Lower leg skin (tissue), 4 donors: ENCODE measurements at places on chromosomes 2 and 18.
A peak's percentile ranks its signal among the peaks of the same experiment; 100 is the strongest.

GRCh38 chr2:233063269-233063975 is 3.3 kb downstream of the INPP5D start:
- DNase-seq, result no peak

- no peak for DNase-seq
Observed at GRCh38 chr2:232838406-232838874, 31.6 kb upstream of the SNORC start.

- no peak for DNase-seq
Observed at GRCh38 chr2:216308576-216308975, 63.7 kb downstream of the MARCHF4 start.

- no peak for DNase-seq
Observed at GRCh38 chr18:10020171-10020570, 106.4 kb downstream of the VAPA start.

DNA sequence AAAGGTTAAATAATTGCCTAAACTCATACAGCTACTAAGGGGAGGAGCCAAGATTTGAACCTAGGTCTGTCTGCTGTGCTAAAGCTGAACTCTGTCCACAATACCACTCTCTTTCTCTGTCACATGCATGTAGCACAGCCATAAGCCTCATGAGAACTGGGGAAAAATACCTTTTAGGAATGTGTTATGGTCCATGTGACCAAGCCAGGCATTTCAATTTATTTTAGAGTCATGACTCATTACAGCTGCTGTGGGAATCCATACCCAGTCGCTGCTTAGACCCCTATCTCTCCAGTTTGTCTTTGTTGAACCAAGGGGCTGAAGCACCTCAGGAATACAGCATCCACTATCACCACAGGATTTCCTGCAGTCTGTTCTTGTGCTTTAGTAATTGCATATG is 200.0 kb upstream of the SIX3 start:
- DNase-seq, result no peak

- DNase-seq, result no peak
Observed at GRCh38 chr2:42371611-42372473, 10.8 kb upstream of the COX7A2L start.

- no peak for DNase-seq
Observed at GRCh38 chr2:80073134-80073561, 231.4 kb downstream of the LRRTM1 start.

DNA sequence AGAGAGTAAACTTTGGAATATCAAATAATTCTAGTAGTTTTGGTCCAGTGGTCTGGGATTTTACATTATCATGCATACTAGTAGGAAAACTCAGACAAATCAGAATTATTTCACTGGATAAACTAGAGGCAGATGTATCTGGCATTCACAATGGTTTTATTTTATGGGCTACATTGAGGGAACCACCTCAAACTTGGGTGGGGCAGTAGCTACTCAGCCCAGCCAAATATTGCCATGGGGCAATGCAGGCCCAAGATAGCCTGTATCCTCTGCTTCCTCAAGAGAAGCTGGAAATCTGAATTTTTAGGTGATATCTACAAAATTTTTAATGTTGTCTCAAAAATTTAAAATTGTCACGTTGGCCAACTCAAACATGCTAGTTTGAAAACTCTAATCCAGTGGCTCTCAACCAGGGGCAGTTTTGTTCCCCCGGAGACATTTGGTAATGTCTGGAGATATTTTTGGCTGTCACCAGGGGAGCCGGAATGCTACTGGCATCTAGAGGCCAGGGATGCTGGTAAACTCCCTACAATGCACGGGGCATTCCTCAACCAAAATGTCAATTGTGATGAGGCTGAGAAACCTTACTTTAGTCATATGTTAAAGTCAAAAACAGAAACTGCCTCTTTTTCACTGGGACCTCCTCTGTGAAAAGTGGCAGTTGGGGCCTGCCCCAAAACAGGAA is 172.8 kb upstream of the SPRED2 start:
- no peak for DNase-seq

GRCh38 chr2:78908973-78909372 is 116.5 kb upstream of the REG3G start:
- DNase-seq, result no peak

DNA sequence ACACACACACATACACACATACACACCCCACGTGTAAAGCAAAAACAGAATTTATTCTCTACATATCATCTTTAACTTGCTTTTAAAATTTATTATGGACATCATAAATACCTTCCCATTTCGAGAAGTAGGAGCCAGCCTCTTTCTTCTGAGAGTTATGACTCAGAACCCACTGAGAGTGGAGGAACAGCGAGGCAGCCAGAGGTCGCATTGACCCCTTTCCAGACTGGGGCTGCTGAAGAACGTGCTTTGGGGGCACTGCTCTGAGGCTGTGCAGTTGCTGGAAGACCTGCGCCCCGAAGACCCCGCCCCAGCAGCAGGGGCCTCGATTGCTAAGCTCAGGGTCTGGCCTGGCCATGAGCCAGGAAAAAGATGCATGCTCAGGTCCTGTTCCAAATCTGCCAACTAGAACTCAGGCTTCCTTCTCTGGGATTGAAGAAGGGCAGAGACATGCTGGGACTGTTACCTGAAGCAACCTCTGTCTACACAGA is 133.8 kb upstream of the TWIST2 start:
- DNase-seq, result peak; percentile 13

DNA sequence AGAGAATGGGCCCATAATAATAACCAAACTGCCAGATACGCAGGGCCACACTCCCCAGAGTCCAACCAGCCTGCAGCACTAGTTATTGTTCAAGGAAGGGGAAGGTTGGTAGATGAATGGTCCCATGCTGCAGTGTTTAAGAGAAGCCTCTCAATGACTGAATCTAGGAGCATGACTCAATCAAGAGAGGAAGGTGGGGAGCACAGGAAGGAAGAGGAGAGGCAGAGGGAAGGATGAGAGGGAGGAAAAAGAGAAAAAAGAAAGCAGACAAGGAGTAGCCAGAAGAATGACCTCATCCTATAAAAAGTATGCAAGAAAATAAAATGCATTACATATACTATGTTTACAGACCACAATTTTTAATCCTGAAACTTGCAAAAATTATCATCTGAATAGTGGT is 174.5 kb downstream of the TCF4 start:
- no peak for DNase-seq

DNA sequence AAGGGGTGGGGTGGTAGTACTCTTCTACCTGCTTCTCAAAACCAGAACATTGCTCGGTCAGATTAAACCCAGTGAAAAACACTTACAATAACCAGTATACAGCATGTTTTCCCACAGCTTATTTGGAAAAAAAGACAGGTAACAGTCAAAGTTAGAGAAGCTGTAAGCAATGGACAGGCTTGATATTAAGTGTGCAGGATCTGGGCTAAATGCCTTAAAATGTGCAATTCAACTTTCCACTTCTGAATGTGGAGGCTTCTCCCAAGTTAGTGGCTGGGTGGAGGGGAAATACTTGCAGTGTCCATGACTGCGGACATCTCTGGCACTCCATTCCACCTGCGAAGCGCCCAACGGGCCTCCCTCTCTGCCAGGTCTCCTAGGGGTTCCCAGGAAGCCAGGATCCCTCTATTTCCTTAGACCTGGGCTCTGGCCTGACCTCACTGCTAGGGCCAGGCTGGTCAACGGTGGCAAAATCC is 5.3 kb downstream of the ZEB2 start:
- DNase-seq, result no peak

- DNase-seq, result no peak
Observed at GRCh38 chr18:40040574-40040973, 1914.5 kb upstream of the PIK3C3 start.

- DNase-seq, result peak; percentile 80
Observed at GRCh38 chr18:13273800-13274199, 55.2 kb downstream of the LDLRAD4 start.

DNA sequence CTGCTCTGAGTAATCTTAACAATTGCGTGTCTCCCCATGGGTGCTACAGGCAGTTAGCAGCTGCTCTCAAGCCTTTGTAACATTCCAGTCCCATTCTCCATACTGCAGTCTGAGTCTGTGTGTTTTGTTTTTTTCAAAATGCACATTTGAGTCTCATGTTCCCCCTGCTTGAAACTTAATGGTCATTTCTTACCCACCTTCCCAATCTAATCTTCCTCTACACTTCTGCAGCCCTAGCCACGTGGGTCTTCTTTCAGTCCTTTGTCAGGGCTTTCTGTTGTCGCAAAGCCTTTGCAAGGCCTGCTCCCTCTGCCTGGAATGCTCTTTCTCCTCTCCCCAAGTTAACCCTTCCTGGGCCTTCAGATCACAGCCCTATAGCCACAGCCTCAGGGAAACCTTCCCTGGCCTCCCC is 24.5 kb downstream of the ELAC1 start:
- DNase-seq, result no peak

GRCh38 chr2:239793086-239793485 is 232.1 kb downstream of the NDUFA10 start:
- DNase-seq, result peak; percentile 53

- DNase-seq, result no peak
Observed at GRCh38 chr2:106649306-106649705, 162.1 kb downstream of the CD8B2 start.
